ENCODE measurements at places on chromosomes 2 and 18. TPM values are rescaled to one million over a fixed set of nuclear protein-coding genes. Genes with fewer than 3 reads are reported as not detected.

The FBLN7 gene
- total RNA-seq: 38.9 TPM

The EMX1 gene
- total RNA-seq: not detected

The STARD6 gene
- total RNA-seq: not detected

The TUBA3E gene
- total RNA-seq: not detected

The OSR1 gene
- not detected for total RNA-seq

The LONRF2 gene
- not detected for total RNA-seq

The PLGLB1 gene
- 0.48 TPM for total RNA-seq
